HL-60 (cell line): ENCODE measurements at places on chromosomes 16 and 17.

- no peak for DNase-seq
These were observed 460 bp downstream of the ELOB start for GRCh38 chr16:2776500-2777139.

GRCh38 chr16:11517961-11518360, 68.8 kb downstream of the LITAF start:
- DNase-seq = no peak

DNA sequence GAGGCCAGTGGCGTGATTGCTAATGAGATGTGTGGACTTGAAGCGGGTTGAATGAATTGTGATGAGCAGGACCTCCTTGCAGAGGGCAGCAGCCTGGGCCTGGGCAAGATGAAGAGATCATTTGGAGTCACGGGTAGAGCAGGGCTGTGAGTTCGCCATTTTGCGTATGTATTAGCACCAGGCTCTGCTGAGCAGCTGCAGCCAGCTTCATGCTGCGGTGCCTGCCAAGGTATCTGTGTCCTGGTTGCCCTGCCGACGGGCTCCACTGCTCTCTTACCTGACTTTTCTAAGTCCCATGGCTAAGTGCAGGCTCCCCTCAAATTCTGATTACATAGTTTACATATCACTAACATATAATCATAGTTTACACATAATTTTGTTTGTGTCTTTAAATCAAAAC, 295.7 kb downstream of the SNX29 start:
- no peak for DNase-seq

DNA sequence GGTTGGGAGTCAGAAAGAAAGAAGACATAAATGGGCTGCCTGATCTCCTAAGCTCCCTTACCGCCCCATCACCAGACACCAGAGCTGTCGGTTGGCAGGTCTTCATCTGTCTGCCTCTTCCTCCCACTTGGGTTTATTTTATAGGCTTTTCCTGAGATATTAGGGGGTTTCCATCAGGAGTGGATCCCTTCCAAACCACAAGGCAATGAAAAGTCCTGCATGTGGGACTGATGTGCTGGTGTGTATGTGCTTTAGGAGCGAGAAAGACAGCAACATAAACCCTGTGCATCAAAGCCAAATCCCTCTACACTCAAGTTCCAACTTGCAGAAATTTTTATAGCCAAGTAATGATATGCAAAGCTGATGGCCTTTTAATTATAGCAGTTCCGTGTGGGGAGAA, 389.5 kb downstream of the SLC39A11 start:
- no peak for DNase-seq

GRCh38 chr16:86722970-86723369, 144.6 kb downstream of the FOXL1 start:
- no peak for DNase-seq

- peak; percentile 21 for DNase-seq
These were observed 10.3 kb upstream of the GAS7 start for GRCh38 chr17:10208604-10209193.

GRCh38 chr17:10286324-10286723, 86.5 kb downstream of the MYH13 start:
- DNase-seq = no peak

DNA sequence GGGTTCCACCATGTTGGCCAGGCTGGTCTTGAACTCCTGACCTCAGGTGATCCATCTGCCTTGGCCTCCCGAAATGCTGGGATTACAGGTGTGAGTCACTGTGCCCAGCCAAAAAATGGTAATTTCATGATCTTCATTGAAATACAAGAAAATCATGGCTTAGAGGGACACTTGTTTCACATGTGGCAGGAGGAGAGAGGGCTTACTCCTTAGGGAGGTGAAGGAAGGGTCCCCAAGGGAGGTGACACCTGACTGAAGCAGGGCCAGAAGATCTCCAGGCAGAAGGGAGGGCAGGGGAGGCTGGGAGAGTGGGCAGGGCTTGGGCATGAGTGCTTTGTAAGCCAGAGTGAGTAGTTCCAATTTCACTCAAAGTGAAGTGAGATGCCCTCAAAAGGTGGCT, 20.0 kb upstream of the ITGAX start:
- no peak for DNase-seq

DNA sequence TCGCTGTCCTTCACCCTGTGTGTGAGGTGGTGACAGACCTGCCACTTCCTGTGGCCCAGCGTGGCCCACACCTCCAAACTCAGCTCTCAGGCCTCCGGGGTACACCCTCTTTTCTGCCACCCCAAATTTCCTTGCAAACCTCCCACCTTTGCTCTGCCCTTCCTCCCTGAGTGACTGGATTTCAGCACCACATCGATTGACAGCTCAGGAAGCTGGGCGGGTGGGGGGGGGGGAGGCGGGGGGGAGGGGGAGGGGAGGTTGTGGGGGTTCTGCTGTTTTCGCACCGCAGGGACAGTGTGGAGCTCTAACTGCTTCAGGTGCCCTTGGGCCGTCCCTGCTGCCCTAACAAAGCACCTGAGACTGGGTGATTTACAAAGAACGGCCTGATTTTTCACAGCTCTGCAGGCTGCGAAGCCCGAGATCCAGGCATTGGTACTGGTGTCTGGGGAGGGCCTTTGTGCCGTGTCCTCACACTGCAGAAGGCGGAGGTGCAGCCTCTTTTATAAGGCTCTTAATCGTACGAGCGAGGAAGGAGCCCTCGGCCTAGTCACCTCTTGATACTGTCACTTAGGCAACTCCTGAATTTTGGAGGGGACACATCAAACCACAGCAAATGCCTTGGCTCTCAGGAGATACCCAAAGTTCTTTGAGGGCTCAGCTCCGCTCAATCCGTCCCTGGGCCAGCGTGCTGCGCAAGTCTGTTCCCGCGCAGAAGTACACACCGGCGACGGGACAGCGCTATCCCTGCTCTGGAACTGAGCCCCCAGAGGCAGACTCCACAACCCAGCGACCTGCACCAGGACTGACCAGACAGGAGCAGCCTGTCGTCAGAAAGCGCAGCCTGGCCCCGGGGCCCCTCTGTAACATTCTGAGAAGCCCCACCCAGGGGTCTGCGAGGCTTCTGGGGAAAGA, 3.6 kb downstream of the NDUFAF8 start:
- no peak for DNase-seq

DNA sequence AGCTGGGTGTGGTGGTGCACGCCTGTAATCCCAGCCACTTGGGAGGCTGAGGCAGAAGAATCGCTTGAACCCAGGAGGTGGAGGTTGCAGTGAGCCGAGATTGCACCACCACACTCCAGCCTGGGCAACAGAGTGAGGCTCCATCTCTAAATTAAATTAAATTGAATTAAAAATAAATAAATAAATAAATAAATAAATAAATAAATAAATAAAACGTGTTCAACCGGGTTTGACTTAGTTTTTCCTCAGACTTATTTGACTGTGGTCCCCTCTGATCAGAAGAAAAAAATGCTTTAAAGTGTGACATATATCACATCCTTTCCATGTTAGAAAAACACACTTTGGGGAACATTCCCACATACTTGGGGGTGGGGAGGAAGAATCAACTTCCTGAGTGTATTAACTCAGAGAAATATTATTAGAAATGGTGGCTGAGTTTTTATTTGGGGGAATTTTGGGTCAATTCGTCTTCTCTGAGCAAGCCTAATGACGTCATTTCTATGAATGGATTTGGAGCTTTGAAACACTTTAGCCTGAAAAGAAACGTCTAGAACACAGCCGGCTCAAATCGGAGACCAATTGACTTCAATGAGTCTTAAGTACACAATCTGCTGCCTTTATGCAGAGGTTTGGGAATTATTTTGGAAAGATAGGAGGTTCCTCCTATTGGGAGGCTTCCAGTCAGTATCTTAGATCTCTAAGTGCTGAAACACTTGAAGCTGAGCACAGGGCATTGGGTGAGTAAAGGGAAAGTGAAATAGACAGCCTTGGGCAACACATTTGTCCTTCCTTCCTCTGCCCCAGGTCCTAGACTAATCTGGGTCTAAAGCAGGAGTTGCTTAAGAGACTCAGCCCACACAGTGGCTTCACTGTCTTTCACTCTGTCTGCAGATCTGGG, 132.6 kb downstream of the PITPNC1 start:
- DNase-seq = peak; percentile 84

DNA sequence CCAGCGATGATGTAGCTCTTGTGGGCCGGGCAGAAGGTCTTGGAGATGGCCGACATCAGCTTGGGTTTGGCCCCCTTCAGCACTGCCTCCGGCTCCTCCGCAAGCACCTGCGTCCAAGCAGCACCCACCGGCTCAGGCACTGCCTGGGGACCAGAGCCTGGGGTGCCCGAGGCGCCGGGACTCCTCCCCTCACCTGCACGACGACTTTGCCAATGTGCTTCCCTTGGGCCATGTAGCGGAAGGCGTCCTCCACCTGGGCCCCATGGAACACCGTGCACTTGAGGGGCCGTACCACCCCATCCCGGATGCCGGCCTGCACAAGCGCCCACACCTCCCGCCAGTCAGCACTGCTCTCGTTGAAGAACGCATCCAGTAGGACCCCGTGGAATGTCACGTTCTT, 15.0 kb downstream of the FASN start:
- DNase-seq = no peak

DNA sequence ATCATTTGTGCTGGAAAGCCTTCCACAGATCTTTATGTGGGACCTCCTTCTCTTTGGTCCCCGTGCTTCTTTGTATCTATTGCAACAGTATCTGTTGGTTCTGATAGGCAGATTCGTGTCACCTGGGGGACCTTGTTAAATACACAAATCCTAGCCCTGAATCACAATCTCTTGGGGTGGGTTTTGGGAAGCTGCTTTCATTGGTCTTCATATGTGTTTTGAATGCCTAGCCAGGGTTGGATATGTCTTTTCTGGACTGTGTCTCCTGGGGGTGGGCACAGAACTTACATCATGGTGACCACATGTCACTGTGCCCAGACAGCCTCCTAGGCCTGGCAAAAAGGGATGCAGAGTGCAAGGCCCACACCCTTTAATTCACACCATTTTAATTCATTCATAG, 81.0 kb upstream of the HNF1B start:
- DNase-seq = no peak

DNA sequence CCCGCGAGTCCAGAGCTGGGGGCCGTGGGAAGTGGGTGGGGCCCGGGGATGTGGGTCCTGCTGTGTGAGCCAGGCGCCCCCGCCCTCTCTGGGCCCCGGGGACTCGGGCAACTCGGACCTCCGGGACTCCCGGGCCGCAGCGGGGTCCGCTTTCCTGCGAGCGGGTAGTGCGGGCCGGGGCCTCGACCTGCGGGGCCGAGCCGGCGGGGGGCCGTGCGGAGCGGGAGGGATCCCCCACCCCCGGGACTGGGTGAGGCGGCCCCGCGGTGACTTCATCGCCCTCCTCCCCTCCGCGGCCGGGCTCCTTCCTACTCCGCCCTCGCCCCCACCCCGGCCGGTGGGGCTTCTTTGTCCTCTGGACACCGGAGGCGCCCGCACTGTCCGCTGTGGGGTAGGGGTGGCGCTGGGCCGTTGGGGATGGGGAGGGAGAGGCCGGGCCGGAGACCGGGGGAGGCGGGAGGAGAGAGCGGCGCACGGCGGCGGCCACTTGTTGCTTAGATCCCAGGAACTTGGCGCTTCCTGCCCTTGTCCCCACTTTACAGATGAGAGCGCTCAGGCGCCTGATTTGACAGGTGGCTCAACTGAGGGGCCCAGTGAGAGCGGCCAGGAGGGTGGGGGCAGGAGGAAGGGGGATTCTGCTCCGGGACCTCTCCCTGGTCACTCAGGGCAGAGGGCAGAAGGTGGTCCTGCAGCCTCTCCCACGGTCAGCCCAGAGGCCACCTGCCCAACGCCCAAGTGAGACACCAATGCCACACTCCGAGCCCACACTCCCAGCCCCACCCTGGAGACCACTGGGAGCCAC, 874 bp downstream of the CMTM3 start:
- peak; percentile 23 for DNase-seq

DNA sequence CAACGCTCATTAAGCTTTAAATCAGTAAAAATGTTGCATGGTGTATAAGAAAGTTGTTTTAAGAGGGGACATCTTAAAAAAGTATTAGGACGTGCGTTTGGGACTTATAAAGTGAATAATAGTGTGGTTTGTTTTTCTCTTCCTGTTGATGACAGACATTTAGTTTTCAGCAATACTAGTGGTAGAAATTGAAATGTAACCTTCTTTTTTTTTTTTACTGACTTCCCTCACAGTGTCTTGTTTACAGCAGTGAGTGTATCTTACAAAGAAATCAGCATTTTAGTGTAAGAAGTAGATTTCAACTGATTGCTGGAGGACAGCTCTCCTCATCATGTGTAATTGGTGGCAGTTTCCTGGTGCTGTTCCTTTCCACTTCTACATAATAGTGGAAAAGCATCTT, 39.6 kb downstream of the CYLD start:
- DNase-seq = no peak
